ENCODE measurements at places on chromosomes 1 and 21. TPM values are rescaled to one million over a fixed set of nuclear protein-coding genes. Genes with fewer than 3 reads are reported as not detected.

DNA sequence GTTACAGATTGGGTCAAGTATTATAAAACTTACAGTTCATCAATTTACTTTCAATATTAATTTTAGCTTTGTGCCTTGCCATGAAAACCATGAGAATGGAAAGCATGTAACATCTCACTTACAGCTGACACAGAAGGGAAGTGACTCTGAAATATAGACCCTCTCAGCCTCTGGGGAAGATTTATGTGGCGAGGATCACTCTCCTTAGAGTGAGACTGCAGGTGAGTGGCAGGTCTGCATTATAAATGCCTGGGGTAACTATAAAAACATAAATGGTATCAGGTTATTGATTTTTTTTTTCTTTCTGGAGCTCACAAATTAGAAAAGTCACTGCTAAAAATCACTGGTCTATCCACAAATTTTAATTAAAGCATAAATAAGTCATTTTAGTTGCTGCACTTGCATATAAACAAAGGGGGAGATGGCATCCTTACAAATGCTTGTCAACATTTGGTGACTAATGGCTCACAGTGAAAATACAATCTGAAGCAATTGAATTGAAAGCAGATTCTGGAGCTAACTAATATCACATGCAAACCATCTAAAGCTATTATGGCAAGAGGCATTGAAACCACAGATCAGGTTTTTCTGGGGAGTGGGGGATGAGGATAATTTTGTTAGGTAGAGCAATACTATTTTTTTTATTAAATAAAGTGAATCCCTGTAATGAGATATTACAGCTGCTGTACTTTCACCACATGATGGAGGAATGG, 200.9 kb downstream of the TM2D1 start:
- no peak for DNase-seq

Gene C1QA
- not detected for total RNA-seq

Gene PGBD5
- total RNA-seq, result 37.8 TPM

DNA sequence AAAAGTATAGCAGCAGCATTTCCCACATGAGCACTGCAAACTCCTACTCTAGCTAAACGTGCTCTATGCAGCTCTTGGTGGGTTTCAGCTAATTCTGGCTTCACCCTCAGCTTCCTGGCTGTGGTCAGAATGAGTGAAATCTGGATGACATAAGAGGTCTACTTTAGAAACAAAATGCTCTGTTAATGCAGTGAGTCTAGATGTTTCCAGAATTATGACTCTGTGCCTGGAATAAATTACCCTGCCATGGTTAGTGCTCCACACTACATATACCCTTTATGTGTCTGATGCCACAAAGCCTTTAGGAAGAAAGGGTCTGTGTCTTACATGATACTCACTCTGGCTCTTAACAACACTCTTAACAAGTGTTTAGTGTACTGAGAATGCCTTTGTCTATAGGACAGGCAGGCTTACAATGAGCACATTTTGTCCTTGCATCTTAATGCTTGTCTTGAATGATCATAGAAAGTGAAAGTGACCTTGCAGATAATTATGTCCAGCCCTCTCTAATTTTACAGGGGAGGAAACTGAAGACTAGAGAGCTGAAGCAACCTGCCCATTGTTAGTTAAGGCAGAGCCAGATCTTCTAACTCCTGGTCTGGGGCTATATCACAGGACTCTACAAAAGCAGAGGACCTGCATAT, 9.2 kb downstream of the S100A10 start:
- DNase-seq, result no peak

Gene CXADR
- total RNA-seq, result 51.7 TPM

- no peak for DNase-seq
Measured at GRCh38 chr1:165844114-165844798, 16.8 kb downstream of the UCK2 start.
